T-helper 1 cell (primary cell): ENCODE measurements at places on chromosomes 2 and 18.

DNA sequence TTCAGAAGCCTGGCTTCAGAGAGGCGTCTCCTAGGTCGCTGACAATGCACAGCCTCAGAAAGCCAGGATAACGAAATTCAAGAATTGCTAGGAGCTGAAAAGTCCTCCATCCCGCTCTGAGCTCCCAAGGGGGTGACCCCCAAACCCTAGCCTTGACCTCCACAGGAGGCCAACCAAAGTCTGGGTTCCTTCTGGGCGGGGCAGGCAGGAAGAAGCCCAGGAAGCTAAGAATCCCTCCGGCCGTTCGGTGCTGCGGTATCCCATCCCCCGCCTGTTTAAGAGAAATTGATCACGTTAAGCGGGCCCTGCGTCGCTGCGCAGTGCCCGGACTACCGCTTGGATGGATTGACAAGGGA lies 2.5 kb upstream of the OSR1 start:
- DNase-seq = no peak

DNA sequence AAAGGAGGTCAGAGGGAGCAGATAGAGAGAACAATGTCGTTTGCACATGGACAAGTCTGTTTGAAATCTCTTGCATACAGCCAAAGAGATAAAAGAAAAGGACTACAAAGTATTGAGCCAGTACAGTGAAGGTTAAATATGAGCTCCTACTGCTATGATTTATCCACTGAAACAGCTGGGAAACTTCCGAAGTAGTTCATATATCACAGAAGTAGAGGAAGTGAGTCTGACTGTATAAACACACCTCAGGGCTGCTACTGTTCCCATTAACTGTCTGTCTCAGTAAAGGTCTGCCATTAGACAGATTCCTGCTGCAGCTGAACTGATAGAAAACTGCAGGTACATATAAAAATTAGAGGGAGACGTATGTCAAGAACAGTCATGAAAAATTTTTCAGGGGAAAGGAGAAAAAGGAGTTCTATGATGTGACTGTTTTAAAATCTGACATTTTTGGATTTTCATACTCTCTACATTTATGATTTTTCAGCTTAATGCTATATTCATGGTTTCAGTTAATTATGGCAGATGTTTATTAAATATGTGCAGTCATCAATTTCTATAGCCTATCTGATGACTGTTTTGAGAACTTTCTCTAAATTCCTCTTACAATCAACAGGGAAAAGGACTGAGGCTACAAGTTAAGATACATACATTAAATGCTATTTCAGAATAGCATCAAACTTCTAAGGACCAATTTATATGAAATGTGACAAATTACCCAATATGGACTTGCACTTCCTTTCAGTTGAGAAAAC lies 364.7 kb downstream of the ERBB4 start:
- no peak for DNase-seq

DNA sequence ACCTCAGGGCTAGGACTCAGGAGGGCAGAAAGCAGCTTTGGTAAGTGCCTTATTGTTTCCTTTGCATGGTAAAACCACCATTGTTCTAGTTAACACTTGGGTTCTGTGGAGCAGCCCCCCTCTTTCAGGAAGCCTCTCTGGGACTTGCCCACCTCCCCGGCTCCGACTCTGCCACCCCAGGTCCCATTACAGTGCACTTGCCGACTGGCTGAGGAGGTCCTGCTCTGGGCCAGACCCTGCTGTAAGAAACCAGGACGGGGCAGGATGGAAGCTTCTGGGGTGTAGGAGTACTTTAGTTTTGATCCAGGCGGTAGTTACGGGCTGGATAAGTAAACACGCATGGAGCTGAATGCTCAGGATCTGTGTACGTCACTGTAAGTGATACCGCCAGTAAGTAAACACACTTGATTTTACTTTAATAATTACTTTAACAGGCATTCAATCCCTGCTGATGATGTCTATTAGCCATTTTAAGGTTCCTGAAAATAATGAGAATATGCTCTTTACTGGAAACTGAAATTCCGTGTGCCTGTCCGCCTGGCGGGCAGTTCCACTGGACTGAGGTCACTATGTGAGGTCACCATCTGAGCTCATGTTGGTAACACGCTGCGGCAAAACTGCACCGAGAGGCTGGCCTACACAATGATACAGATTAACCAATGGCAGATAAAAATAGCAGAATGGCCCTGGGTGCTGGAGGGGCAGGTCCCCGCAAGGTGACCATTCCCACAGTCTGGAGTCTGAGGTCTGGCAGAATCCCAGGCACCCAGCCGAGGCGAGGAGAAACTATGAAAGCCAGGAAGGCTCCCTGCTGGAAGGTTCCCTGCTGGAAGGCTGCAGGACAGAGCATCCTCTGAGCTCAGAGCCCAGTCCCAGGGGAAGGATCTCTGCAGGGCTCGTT lies 25.2 kb downstream of the HS1BP3 start:
- no peak for DNase-seq

GRCh38 chr2:236896688-236897087 lies 189.0 kb upstream of the COPS8 start:
- no peak for DNase-seq

- DNase-seq = no peak
Observed at GRCh38 chr2:212381428-212382102, 157.0 kb downstream of the ERBB4 start.

GRCh38 chr18:74942319-74942910 lies 266.5 kb downstream of the PTGR3 start:
- DNase-seq = no peak
